COR-L47 (cell line): ENCODE measurements at places on chromosomes 2 and 18.

GRCh38 chr2:172710584-172711047 is 25.0 kb upstream of the RAPGEF4 start:
- DNase-seq, result peak; percentile 24

DNA sequence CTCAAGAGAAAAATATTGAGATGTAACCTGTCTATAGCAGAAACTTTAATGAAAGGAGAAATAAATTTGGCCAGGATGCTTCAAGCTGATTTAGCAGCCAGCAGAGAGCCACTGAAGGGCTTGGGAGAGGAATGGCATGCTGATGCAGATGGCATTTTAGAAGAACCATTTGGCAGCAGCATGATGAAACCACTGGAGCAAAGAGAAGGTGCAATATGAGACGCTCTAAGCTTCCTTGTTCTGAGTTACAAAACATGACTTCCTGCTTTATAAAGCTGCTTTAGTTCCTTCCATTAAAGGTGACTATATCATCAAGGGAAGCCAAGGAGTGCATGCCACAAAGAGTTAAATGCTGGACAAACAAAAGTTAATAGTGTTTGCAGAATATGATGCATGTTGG is 189.7 kb downstream of the PID1 start:
- no peak for DNase-seq

DNA sequence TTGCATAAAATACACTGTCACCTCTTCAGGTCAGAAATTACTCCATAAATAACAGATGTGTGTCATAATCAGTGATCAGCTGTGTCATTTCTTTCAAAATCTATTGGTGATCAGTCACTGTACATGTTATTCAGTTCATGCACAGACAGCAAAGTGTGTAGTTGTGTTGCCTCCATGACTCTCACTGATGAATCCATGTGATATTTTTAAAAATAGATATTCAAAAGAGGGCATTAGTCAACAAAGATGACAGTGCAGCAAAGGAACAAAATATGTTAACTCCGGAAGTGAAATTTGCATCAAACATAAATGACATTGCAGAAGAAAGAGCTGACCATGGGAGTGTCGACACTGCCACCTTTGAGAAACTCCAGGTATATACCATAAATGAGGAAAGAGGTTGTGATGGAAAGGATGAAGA is 17.1 kb upstream of the MCM6 start:
- DNase-seq, result no peak

- no peak for DNase-seq
These were observed 585.9 kb upstream of the SYT4 start for GRCh38 chr18:43863180-43863579.

DNA sequence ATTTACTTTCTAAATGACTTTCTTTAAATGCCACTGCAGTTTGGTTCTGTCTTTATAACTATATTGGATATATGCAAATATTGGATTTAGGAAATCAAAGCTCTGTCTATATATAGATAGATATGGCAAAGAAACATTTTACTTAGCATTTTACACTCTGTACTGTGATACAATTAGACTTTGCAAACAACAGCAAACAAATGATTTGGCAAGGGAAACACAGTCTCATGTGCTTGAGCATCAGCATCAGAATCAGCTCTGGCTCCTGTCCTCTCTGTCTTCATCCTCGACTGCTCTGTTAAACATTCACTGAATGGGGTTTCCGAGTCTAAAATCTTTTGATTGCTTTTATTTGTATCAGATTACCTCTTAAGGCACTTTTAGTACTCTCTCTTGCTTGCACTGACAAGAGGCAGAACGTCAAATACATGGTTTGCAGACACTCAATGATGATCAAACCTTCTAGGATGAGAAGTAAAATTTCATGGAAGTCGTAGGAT is 176.8 kb upstream of the LRP1B start:
- no peak for DNase-seq

GRCh38 chr18:77461062-77461688 is 211.5 kb downstream of the GALR1 start:
- no peak for DNase-seq

DNA sequence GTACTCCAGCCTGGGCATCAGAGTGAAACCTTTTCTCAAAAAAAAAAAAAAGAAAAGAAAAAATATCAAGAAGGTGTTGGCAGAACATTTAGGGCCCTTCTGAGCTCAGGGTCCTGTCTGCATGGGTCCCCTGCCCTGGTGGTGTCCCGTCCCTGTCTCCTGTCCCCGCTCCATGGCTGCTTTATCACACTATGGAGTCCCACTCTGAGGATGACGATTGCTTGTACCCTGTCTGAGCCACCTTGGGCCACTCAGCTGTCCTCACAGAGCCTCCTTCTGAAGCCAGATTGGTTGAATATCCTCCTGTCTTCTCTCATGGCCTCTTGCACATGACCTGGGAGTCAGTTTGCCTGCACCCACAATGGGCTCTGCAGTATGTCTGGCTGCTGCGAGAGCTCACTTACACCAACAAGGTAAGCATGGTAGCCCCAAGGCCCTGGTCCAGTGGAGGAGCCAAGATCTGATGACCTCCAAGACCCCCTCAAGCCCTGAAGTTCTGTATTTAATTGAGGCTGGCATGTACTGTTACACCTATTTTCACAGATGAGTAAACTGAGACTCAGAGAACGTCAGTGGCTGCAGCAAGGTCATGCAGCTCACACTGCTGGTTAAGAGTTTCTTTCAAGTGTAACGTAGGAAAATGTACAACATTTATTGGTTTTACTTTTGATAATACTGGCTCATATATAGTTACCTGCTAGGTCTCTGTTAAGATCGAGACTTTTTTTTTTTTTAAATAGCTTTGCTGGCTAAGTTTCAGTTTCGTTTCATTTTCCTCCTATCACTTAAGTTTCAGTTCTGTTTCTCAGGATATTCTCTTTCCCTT is 16.9 kb upstream of the ZCCHC2 start:
- DNase-seq, result no peak

DNA sequence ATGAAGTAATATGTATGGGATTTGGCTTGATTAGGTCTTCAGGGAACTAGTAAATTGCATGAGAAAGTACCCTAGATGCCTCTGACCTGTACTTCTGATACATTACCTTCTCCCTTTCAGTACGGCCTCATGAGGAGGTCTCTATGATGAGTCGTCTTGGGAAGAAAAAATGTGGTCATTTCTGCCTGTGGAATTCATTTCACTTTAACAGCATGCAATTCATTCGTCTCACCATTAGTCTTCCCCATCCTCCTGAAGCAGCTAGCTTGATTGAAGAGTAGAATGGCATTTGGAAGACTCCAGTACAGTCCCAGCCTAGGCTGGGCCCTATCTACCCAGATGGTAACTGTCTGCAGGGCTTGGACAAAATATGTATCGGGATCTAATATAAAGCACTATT is 52.2 kb downstream of the TMX3 start:
- DNase-seq, result no peak

DNA sequence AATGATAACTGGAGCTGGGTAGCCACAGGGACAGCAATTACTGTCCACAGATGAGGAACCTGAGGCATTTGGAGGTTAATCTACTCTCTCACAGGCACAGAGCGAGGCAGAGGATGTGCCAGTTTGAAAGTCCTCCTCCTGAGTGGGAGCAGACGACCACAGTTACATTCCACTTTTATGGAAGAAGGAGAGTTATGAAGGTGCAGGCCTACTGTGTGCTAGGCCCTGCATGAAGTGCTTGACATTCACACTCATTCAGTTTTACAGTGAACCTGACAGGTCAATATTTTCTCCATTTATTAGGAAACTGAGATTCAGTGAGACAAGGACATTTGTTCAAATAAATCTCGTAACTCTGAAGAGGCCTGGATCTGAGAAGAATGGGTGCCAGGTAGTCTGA is 142.0 kb downstream of the TDRD15 start:
- no peak for DNase-seq

- DNase-seq, result no peak
These were observed 3.4 kb downstream of the CYRIA start for GRCh38 chr2:16661936-16662839.

- DNase-seq, result no peak
These were observed 21.2 kb upstream of the CHRNA1 start for GRCh38 chr2:174785481-174785880.

DNA sequence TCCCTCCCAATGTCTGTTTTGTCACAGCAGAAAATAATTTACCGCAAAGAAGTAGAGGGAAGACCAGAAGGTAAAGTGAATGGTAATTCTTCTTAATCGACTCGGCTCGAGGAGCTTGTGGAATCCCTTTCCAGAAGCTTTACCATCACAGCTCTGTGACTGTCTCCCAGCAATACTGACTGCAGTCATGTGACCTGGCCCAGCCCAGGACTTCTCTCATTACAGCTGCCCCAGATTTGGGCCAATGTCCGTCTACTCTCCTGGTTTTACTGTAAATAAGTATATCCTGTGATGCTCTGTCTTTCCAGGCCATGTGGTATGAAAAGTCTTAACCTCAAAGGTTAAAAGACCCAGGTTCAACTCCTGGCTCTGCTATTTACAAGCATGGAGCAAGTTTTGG is 18.9 kb upstream of the ELOA2 start:
- DNase-seq, result no peak
